Nephron progenitor cell (in vitro differentiated cells): ENCODE measurements at places on chromosomes 13 and 19.
A peak's percentile ranks its signal among the peaks of the same experiment; 100 is the strongest.

DNA sequence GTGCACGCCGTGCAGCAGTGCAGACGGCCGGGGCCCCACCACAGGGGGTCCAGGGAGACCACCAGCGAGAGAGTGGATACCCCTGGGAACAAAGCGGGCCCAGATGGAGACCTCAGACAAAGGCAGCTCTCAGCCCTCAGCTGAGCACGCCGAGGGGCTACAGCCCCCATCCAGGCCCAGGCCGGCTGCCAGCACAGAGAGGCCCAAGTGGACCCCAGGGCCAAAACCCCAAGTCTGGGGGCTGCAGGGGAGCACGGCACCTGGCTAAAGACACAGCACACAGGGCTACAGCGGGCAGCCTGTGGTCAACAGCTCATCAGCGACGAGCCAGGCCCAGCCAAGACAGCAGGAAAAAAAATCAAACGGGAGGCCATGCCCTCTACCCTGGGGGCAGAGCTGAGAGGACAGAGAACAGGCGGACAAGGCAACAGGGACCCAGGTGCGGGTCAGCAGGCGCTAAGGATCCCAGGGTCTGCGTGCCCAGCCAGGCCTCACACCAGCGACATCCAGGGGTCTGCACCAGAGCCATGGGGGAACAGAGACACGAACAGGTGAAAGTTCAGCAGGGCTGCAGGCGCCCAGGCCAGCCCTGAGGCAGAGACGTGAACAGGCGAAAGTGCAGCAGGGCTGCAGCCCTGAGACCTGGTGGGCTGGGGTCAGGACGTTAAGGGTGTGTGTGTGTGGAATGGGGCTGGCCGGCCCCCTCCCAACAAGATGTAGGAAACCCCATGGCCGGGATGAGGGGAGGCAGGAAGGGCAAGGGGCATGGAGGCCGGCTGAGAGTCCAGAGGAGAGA lies 34.3 kb downstream of the RASA3 start:
- DNase-seq, result no peak

DNA sequence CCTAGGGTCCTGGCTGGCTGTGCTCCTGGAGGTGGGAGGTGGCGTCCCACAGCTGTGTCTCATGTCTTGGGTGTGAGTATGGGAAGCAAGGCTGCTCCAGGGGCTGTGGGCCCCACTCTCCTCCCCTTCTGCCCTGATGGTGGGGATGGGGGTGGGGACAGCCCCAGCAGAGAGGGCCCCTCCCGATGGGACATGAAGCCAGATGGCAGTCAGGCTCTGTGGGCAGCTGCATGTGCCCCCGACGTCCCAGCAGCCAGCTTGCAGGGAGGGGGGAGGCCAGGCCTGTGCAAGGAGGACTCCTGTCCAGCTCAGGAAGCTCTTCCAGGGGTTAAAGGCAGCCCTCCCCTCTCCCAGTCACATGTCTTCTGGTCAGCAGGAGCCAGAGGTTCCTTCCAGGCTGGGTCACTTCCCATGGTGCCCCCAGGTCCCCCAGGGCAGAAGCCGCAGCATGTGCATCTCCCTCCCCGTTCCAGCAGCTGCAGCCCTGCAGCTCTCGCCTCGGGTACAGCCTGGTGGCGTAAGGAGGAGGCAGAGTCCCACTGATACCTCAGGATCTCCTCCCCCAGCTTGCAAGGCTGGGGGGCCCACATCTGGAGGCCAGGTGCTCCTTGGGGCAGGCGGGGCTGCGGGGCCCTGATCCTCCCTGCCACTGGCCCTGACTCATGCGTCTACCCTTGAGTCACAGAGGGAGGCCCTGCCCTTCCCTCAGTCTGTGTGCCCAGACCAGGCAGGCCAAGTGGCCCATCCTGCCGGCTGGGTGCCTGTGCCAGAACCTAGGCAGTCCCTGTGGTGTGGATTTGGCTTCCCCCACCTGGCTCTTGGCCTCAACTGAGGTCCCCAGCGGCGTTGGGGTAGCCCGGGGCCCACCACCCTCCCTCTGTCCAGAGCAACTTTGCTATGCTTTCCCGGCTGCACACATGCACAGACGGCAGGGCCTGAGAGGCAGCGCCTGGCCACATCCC lies 13.0 kb downstream of the YIPF2 start:
- DNase-seq, result no peak

GRCh38 chr19:10846500-10847202 lies 1.6 kb upstream of the C19orf38 start:
- DNase-seq, result no peak

GRCh38 chr13:33723772-33724435 lies 94.0 kb upstream of the RFC3 start:
- peak; percentile 61 for DNase-seq

DNA sequence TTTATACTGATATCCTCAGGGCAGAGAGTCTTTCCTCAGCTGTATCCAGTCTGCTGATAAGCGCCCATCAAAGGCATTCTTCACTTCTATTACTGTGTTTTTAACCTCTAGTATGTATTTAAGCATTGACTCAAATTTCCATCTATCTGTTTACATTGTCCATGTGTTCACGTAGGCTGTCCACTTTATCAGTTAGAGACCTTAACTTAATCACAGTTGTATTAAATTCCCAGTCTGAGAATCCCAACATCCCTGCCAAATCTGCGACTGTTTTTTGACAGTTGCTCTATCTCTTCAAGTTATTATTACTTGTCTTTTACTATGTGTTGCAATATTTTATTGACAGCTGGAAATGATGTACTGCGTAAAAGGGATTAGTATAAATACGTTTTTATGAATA lies 1613.7 kb upstream of the MIR17HG start:
- DNase-seq, result no peak

- DNase-seq, result no peak
Measured at GRCh38 chr13:33296793-33297425, 11.4 kb upstream of the STARD13 start.

DNA sequence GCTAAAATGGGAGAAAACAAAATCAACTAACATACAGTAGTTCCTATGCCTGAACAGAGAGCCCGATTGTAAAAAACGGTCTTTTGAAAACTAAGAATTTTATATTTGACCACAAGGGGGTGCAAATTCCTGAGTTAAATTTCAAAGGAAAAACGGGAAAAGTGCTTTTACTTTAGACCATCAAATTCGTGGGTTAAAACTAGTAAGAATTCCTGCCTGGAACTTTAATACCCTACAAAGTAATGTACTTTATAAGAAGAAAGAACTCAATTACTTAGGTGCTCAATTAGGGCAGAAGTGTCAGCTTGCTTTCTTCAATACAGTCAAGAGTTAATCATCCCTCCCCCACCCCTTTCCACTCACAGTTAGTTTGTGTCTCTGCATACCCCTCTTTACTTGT lies 69.8 kb downstream of the KCNRG start:
- peak; percentile 5 for DNase-seq

GRCh38 chr13:28268800-28269223 lies 130.5 kb downstream of the PAN3 start:
- no peak for DNase-seq

DNA sequence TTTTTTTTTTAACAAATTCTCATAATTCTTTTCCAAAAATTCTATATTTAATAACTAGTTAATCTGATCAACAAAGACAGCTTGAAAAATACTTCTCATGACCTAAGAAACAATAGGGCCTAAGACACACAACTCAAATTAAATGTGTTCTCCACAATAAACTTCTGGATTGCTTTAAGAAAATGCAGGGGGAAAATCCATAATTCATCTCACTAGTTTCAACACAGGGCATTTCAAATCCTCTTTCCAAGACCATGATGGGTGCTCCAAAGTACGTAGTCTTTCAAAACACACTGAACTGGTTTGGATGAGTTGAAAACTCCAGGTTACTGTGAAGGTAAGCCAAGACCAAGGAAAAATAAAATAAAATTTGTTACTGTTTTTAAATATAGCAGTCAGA lies 62.6 kb downstream of the DCLK1 start:
- DNase-seq, result no peak

DNA sequence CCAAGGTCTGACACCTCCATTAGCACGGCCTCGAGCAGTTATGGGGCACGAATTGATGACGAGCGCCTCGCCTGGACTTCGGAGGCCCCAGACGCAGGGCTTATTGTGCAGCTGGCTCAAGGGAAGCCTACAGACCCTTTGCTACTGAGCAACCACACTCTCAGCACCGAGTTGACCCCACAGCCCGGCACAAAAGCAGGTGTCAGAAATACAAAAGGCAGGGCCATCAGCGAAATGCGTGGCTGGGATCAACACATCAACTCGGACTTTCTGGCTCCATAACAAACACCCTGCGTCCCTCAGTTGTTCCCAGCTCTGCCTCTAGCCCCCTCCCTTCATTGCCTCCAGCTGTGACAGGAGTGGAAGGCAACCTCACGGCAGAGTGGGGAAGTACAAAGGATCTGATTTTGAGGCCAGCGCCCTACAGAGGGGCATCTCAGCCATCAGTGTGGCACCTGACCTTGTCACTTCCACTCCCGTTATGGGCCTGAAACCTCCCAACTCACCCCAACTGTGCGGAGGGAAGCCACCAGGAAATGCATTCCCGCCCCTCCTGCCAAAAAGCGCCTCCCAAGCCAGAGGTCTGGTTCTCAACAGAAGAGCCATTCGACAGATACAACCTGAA lies 18.0 kb downstream of the PEPD start:
- no peak for DNase-seq

GRCh38 chr13:21045100-21045499 lies 16.3 kb downstream of the LATS2 start:
- no peak for DNase-seq

GRCh38 chr19:13633109-13633508 lies 126.8 kb upstream of the CACNA1A start:
- peak; percentile 41 for DNase-seq

DNA sequence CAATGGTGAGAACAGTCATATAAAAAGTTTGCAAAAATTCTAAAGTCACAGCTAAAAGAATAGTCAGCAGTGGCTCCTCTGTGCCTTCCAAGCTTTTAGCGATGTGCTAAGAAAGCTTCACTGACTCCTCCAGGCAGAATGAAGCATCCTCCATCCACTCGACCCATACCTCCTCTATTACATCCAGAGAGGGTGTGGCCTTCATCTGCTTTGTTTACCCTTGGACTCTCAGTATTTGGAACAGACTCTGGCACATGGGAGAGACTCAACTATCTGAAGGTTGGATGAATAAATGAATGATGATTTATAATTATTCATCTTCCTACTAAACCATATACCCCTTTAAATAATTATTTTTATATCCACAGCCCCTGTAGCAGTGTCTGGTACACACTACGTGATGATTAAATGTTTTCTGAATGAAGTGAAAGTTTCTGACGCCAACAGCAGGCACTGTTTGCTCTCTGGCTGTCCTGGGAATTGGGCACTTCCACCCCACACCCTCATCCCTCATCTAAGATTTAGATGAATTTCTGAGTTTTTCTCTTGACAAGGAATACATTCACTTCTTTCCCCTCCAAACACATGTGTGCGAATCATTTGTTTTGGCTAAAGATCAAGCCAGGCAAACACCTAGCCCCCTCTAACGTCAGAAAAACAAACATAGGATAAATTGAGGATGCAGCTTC lies 93.9 kb downstream of the NUFIP1 start:
- no peak for DNase-seq

- DNase-seq, result no peak
Measured at GRCh38 chr19:46284635-46285034, 12.2 kb upstream of the HIF3A start.

- DNase-seq, result peak; percentile 94
Measured at GRCh38 chr19:5790559-5791520, at the start of gene DUS3L. DUS3L (minus strand) TSS chr19:5791163; CDS start chr19:5791141, 22 bp downstream.

DNA sequence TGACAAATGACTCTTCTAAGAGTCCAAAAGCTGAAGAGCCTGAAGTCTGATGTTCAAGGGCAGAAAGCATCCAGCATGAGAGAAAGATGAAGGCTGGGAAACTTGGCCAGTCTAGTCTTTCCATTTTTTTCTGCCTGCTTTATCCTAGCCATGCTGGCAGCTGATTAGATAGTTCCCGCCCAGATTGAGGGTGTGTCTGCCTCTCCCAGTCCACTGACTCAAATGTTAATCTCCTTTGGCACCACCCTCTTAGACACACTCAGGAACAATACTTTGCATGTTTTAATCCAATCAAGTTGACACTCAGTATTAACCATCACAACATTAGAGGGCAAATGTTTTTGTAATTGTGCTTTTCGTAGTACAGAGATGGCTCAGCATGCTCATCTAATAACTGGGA lies 267.5 kb upstream of the KLHL1 start:
- DNase-seq, result no peak

DNA sequence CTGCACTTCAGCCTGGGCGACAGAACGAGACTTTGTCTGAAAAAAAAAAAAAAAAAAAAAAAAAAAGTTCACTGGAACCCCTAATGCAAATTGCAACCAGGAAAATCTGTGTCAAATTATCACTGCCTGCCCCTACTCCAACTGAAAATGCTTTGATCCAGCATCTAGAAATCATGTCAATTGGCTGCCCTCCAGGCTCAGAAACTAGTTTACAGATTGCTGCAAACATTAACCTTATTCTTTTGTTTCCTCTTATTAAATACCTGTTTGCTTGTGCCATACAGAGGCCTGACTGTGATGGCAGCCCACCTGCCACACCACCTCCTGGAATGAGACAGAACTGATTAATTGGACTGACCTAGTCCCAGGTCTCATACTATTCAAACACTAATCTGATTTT lies 18.6 kb upstream of the AKT2 start:
- no peak for DNase-seq

DNA sequence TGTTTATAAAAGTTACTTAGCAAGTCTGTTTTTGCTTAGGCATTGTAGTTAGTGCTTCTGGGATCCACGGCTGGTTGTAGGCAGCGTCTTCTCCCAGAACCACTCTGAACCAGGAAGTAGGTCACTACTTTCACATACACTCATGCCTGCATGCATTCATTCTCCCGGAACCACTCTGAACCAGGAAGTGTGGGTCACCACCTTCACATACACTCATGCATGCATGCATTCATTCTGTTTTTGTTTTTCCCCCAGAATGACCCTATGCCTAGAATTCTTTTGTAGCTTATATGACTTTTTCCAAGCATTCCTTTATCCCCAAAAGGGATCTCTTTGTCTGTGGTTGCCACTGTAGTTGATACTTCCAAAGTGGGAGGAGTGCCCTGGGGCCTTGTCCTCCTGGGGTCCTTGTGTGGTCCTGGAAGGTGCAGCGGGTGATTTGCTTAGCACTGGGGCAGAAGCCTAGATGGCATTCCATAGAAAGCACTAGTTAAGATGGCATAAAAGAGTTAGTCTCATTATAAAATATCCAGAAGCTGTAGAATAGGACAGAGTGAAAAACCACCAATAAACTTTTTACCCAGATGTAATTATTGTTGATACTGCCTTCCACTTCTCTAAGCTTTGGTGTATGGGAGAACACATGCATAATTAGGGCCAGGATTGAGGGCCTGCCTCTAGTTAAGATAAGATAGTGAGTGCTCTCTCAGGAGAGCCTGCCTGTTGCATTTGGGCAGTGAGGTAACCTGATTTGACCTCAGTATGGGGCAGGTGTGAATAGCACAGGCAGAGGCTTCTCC lies 68.6 kb upstream of the TEX29 start:
- DNase-seq, result no peak

DNA sequence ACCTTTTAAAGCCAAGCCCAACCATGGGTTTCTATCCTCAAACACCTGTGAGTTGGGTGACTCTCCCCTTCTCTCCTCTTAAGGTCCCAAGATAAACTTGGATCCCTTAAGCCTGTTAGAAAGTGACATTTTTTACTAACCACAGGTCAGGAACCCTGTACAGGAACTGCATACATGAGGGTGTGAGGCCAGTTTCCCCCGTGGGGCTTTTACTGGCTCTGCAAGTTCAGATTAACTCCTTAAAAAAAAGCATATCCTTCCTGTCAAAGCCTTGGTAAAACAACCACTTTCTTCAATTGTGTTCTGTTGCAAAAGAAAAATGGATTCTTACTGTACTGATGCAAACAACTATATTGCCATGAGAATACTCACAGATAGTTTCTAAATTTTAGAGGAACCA lies 2638.7 kb upstream of the PCDH20 start:
- no peak for DNase-seq

GRCh38 chr19:9799162-9799561 lies 19.7 kb downstream of the FBXL12 start:
- DNase-seq, result no peak

GRCh38 chr13:33277946-33278345 lies 7.6 kb downstream of the STARD13 start:
- no peak for DNase-seq
